ENCODE measurements at places on chromosomes 2 and 18.

DNA sequence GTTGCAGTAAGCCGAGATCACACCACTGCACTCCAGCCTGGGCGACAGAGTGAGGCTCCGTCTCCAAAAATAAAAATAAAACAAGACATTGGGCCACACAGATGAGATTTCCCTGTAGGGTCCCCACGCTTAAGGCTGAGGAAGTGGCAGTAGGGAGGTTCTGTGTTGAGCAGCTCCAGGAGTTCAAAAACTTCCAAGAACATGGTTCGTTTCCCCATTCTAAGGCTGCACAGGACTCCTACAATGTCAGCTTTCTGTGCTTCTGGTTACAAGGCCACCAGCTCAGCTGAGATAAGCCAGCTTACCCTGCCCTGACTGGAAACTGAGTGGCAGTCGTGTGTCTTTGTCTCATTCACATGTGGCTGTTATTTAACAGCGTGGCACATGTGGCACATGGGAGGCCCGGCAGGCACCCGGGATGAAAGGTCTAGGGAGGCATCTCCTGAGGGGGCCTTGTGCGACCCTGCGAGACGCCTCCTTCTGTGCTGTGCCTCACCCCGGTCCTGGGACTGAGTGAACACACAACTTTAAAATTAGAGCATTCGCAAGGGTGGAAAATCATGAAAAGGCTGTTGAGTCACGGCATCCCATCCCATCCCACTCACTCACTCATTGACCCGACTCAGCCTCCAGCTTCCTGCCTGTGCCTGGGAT, 7.7 kb downstream of the ITGB1BP1 start:
- no peak for DNase-seq

DNA sequence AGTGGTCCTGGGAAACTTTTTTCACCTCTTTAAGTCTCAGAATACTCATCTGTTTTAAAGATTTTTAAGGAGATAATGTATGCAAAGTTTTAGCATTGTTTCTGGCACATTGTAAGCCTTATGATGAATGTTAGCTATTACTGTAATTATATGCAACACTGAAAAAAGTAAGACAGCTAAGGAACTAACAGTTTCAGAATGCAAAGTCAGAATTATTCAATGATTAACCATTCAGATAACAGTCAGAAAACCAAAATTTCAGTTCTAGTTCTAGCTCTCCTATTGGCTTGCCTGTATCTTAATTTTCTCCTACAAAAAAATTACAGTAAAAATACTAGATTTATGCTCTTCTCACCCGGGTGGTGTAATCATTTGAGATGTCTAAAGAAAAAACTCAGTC, 101.1 kb downstream of the SLC4A10 start:
- DNase-seq, result no peak

DNA sequence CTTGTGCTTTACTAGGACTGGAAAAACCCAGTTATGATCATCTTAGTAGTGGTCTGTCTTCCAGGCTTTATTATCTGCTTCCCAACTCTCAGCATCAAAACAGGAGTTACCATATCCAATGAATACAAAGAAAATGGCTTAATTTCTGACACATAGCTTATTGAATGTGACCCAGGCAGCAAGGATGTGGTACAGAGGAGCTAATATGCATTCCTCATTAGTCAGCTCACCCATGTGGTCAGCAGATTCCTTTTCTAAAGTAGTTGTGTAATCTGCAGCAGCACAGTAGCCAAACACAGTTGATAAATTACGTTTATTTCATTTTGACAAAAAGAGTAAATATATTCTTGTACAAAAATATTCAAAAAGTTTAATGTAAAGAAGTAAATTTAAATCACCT, 43.6 kb downstream of the TSPYL6 start:
- peak; percentile 84 for DNase-seq

DNA sequence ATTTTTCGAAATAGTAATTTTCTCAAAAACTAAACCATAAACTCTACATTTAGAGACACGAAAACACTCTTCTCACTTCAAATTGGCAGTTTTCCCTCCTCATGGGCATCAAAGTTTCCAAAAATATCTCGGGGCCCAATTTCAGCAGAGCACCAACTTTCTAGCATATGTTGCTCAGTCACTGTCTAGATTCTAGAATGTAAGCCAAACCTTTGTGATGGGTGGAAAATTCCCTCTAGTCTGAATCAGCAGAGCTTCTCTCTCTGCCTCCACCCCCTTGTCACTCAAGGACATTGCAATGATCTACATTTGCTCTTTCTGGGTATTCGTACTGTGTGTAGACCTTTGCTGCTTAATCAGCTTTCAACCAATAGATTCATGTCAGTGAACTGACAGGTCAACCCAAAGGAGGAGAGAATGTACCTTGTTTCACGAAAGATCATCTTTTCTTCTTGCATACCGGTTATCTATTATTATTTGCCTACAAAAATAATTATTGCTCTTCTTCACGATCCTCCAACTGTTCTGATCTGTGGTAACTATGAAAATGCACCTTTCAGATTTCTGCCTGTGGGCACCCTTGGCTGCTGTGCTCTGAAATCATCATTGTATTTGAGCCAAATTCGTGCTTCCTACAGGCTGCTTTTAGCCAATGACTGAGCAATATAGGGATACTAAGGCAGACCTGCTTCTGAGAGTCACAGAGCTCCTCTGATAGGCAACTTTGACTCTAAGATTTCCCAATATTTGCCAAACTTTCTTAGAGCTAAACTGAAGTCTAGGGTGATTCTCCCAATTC, 38.7 kb upstream of the GLS start:
- DNase-seq, result no peak

GRCh38 chr2:199833525-199833924, 17.5 kb downstream of the FTCDNL1 start:
- DNase-seq, result no peak

DNA sequence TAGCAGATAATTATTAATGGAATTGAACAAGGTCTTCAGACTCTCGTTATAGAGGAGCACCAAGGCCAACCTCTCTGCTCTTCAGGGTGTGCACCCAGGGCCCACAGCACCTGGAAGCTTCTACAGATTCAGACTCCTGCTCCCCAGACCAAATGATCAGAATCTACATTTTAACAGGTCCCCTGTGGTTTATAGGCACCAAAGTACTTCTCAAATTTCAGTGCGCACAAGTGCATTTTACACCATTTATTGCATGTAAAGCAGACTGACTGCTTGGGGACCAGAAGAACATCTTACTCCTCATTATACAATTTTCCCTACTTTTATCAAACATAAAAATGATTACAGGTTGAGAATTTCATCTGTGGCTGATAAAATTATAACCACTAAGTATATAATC, 163.9 kb downstream of the COL4A4 start:
- no peak for DNase-seq

- DNase-seq, result no peak
These were observed 286.4 kb downstream of the GALNT13 start for GRCh38 chr2:154158101-154158500.

GRCh38 chr2:27408601-27409320, 630 bp downstream of the PPM1G start:
- DNase-seq, result no peak

GRCh38 chr2:30701782-30702181, 105.5 kb downstream of the CAPN13 start:
- no peak for DNase-seq

DNA sequence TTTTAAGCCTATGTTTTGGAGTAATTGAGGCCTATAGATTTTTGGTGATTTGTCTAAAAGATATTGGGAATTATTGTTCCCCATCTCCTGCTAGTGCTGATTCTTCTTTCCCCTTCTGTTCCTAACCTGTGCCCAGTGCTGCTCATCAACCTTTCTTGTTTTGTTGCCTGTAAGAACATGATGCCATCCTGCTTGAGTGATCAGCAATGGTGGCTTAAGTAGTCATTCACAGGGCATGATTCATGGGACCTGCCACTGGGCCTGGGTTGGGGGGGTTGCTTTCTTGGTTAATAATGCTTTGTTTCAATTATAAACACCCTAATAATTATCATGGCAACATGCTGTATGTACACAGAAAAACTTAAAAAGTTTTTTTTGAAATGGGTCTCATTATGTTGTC, 562.9 kb upstream of the SETBP1 start:
- no peak for DNase-seq

GRCh38 chr2:69034122-69034521, 21.1 kb downstream of the ANTXR1 start:
- no peak for DNase-seq

- no peak for DNase-seq
These were observed 42.0 kb downstream of the RDH14 start for GRCh38 chr2:18518116-18519111.

- DNase-seq, result no peak
These were observed 2.4 kb downstream of the DLX2 start for GRCh38 chr2:172100080-172100934.

- DNase-seq, result no peak
These were observed 1.2 kb downstream of the TXNL1 start for GRCh38 chr18:56637176-56637575.

DNA sequence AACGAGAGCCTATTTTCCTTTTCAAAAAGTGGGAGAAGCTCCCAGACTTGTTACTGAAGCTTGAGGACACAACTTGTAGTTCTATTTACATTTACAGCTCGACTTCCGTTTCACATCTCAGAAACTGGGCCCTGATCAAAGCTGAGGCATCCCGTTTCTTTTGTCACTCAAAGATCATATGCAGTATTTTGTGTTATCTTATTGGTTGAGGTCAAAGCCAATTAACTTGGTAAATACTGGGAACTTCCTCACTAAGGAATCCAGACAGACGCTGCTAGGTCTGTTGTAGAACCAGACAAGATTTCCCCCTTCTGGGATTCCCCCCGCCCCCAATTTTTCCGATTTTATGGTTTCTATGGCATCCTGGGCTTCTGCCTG, 50.3 kb downstream of the TSN start:
- no peak for DNase-seq

Data from AG04450 (cell line).